ACHN (cell line): ENCODE measurements at places on chromosomes 5 and 9.

GRCh38 chr5:143707806-143708205 lies 104.2 kb upstream of the HMHB1 start:
- no peak for DNase-seq

- DNase-seq = no peak
Observed at GRCh38 chr5:143569213-143569701, 165.8 kb upstream of the NR3C1 start.

- no peak for DNase-seq
Observed at GRCh38 chr5:141515946-141516671, 27.2 kb downstream of the PCDHGC5 start.

- no peak for DNase-seq
Observed at GRCh38 chr9:93828331-93829097, 126.6 kb downstream of the BARX1 start.

GRCh38 chr5:172624083-172624995 lies 16.7 kb upstream of the NEURL1B start:
- no peak for DNase-seq

- DNase-seq = no peak
Observed at GRCh38 chr5:122908662-122909061, 63.2 kb downstream of the SNX24 start.

DNA sequence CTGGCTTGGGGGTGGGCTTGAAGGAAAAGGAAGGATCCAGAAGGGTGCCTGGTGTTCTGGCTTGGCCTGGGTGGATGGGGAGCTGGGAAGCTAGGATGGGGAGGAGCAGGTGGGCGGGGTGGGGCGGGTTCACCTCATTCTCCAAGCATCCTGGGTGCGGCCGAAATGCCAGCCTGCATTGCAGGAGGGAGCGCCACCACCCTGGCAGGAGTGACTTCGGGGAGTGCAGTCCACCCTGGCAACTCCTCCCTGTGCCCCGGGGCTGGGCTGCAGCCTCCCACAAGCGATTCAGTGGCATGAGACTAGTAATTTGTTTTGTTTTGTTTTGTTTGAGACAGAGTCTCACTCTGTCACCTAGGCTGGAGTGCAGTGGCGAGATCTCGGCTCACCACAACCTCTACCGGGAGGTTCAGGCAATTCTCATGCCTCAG lies 5.5 kb downstream of the TTC16 start:
- no peak for DNase-seq

- no peak for DNase-seq
Observed at GRCh38 chr9:120289098-120289497, 290.9 kb downstream of the CDK5RAP2 start.

GRCh38 chr5:132458226-132458560 lies 32.4 kb downstream of the IRF1 start:
- DNase-seq = no peak

DNA sequence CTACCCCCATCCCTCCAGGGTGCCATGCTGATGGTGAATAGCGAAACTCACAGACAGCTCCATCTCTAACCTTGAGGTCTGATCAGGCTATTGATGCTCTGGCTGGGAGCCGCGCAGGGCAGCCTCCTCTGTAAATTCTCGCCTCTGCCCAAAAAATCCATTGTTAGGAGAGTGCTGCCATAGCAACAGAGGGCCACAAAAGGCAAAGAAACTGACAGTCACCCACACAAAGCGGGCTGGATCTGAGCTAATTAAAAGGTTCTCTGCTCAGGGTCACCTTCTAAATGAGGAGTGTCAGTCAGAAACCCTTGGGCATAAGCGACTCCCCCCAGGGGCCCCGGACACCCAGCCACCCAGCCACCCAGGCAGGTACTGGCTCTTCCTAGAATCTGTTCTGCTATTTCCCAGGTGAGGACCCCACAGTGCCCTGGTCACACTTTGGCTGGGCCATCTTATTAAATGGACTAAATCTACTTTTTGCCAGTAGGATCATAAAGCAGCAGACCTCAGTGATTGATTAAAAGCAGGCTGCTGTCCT lies 126.7 kb downstream of the MED10 start:
- no peak for DNase-seq

DNA sequence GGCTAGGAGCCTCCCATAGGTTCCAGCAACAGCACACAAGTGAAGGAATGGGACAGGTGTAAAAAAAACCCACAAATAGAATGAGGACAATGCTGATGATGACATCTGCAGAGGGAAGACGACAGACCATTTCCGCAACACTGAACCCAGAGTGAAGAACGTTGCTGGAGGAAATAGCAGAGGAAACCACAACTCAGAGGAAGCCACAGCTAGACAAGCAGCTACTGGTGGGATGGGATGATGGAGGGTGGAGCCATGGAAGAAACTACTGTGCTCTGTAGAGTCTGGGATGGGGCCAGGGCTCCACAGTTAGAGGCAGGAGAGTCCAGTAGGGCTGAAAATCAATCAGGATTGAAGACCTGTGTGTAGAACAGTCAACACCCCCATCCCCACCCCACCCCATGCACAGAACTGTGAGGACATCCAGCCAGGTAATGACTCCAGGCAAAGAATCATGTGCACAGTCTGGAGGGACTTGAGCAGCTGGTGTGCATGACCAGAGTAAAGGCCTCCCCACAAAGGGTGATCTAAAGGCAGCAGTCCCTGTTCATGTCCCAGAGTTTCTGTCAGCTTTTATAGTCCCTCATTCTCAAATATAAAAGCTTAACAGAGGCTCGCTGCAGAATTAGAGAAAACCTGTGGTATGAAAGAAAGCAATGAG lies 65.2 kb upstream of the SPIN1 start:
- no peak for DNase-seq

DNA sequence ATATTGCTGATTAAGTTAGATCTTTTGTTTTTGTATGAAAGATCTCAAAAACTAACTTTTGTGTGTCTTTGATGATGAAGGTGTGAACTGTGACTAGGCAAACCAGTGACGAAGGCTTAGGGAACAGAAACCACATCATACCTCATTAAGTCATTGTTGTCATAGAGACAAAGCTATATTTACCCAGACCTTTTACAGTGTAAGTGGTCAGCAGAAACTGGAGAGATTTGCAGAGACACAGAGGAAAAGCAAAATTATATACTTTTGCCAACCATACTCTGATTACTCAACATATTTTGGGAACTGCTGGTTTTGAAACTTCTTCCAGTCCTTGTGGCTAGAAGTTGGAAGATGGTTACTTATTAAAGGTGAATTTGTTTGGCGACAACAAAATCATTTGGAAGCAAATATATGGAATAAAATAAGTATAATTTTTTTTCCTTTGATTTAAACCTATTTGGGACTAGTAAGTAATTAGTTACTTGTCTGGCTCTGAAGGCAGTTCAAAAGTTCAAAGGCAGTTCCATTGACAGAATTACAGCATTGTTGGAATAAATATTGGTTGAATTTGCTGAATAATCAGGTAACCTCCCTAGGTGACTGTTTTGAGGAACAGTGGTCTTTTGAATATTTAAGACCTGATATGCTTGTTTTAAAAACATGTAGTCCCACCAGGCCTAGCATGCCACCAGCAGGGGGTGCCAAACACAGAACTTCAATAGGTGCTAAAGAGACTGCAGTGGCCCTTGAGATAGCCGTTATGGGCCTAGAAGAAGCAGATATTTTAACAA lies 103.8 kb downstream of the RPS23 start:
- DNase-seq = peak; percentile 64

- no peak for DNase-seq
Observed at GRCh38 chr5:2110137-2110933, 227.6 kb upstream of the IRX4 start.

- DNase-seq = no peak
Observed at GRCh38 chr9:130201399-130201873, 29.2 kb downstream of the NCS1 start.

DNA sequence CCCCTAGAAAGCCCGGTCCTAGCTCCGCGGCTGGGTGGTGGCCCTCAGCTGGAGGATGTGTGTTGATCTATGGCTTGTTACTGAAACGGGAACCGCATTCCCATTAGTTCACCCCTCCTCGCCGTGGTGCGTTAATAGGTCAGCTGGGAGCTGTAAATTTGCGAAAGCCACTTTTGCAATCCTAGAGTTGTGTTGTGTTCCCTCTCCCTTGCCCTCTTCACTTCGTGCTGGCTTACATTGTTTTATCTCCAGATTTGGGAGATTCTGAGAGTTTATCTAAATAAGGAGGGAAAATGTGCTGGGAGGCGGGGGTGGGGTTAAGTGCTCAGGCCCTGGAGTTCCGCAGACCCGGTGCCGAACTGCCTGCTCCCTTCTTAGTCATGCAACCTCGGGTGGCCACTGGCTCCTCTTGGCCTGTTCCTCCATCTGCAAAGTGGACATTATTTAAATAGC lies 62.8 kb downstream of the HMCN2 start:
- no peak for DNase-seq

- no peak for DNase-seq
Observed at GRCh38 chr9:113228130-113228665, 6.9 kb downstream of the SLC31A1 start.

- no peak for DNase-seq
Observed at GRCh38 chr9:83930881-83931280, 9.6 kb upstream of the KIF27 start.

DNA sequence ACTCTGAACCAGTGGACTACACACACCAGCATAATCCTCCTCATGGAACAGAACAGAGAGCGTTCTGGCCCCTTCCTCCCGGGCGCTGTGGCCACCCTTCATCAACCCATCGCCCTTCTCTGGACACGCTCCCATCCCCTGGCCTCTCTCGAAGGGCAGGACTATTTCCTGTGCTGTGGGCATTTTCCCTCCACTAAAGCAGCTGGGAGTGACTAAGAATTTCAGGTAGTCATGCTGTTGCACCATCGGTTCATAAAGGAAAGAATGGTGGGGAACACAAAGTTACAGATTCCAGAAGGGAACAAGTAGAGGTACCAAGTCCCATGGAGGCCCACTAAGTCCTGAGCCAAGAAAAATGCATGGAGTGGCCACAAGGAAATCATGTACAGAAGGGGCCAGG lies 68.6 kb downstream of the EPB41L4B start:
- no peak for DNase-seq

- no peak for DNase-seq
Observed at GRCh38 chr5:35990941-35991611, at the start of gene UGT3A1. Gene UGT3A1, minus strand, starts transcription at chr5:35991390. Its CDS starts 150 bp downstream, at chr5:35991240.

- peak; percentile 92 for DNase-seq
Observed at GRCh38 chr9:124286292-124286931, 28.7 kb downstream of the NEK6 start.

- peak; percentile 37 for DNase-seq
Observed at GRCh38 chr9:137878146-137878941, 762 bp downstream of the CACNA1B start.

DNA sequence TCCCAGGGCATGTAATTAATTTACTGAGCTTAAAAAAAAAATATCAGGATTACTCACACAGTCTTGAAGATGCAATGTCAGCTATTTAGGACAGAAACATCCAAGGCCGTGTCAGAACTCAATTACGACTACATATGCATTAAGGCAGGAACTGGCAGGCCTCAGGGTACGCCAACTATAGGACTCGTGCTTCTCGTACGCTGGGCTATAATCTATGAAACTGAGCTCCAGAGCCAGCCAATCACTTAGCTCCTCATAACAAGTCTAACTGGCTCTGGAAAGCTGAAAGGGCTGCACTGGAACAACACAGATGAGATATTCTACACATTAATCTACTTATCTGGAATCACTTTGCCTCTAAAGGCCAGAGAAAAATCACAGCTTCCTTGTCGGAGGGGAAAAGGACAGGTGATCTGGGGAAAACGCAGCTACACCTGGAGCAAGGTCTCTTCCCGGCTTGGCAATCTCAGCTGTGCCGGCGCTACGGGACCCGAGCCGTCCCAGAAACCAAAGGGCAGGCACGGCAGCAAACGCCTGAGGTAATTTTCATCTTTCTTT lies 212.0 kb downstream of the DEPDC1B start:
- DNase-seq = no peak

DNA sequence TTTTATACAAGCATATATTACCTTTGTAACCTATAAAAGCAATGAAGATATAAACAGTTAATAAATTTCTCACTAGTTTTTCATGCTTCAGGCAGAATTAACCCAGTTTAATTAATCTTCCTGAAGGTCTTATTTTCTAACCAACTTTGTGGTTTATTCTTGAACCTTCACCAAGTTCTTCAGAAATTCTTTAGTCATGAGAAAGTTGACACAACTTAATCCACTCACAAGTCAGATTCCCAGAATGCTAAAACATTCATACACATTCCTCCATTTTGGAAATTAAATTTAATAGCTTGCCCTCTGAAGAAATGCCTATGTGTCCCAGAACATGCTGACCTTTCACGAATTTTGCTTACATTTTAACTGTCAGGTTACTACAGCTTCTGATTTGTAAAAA lies 105.4 kb upstream of the PAM start:
- no peak for DNase-seq

- DNase-seq = no peak
Observed at GRCh38 chr5:117266280-117266679, 691.7 kb upstream of the SEMA6A start.

DNA sequence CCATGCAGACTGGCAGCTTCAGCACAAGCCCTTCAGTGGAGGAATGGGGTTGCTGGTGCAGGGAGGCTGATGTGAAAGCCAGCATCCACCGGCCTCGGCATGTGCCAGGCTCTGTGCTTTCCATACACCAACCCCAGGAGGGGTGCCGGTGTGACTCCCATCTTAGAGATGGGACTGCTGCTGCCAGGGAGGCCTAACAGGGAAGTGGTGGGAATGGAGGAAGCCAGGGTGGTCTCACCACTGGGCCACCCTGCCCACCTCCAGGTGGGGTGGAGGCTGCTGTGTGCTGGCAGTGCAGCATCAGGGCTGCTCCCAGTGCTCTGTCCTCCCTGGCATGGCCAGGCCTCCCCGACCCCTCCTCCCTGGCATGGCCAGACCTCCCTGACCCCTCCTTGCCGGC lies 32.8 kb upstream of the PITX1 start:
- DNase-seq = no peak
